Activated naive CD4-positive, alpha-beta T cell (primary cell): ENCODE measurements at places on chromosomes 3 and 15.

GRCh38 chr3:114217266-114217665 lies 20.1 kb downstream of the ZNF80 start:
- DNase-seq = no peak

- DNase-seq = no peak
These were observed 252.6 kb upstream of the MRPL3 start for GRCh38 chr3:131755380-131755779.

DNA sequence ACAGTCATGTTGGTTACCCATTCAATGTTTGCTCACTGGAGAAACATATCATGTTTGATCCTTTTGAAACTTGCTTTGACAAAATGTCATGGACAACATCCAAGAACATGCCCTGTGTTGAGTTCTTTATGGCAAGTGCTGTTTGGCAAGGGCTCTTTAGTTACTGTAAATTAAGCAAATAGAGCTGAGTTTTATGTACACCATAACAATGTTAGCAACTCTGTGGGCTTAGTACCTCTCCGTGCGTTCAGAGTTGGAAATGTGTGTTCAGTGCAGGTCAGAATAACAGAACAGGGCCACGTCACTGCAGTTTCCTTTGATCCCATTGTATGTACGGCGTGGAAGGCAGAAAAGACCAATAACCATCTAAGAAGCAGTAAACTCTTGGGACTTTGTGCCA lies 132.5 kb downstream of the MYRIP start:
- DNase-seq = no peak

DNA sequence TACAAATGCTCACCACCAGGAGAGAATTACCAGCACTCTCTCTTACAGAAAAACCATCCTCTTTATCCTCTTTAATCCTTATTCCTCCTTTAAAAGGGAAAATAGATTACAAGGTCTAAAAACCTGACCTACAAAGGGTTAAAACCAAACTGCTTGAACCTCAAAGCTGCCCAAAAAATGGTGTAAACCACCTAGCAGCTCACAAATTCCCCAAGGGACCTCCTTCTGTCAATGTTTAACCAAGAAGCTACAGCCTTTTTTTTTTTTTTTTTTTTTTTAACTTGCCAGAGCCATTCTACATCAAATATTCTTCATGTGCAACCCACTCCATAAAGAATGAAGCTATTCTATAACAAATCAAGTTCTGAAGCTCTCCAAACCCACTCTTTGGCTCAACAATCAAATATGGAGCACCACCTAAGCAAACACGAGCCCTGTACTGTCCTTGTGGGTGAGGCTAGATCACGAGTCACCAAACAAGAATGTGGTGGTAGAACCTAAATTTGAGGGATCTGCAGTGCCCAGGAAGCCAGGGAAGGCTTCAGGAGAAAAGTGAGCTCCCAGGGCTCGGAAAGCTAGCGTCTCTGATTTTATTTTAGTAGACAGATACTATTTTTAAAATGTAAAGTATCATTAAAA lies 20.1 kb downstream of the OSBPL10 start:
- DNase-seq = no peak

GRCh38 chr3:171881251-171881650 lies 38.1 kb downstream of the TMEM212 start:
- no peak for DNase-seq

DNA sequence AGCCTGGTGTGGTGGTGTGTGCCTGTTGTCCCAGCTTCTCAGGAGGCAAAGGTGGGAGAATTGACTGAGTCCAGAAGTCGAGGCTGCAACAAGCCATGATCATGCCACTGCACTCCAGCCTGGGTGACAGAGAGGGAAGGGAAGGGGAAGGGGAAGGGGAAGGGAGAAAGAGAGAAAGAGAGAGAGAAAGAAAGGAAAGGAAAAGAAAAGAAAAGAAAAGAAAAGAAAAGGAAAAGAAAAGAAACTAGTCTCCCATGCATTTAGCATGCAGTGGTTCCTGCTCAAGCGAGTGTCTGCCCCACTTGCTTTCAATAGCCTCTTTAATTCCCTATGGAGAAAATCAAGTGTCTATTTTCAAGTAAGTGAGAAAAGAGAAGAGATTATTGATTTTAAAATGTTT lies 20.6 kb upstream of the CAPN7 start:
- no peak for DNase-seq

- DNase-seq = no peak
These were observed 84.8 kb upstream of the ARRDC4 start for GRCh38 chr15:97875513-97876280.

DNA sequence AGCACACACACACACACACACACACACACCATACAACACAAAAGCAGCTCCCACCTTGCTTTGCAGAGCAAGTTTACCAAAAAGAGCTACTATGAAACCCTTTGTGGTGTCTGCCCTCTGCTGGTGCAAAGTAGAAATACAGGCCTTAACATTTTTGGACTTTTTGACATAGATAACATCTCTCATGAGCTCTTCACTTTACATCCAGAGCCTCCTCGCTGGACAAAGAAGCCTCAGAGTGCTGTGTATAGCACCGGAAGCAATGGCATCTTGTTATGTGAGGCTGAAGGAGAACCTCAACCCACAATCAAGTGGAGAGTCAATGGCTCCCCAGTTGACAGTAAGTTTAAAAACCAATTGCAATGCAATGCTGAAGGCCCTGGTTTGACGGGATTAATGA lies 157.9 kb downstream of the CHL1 start:
- DNase-seq = no peak

GRCh38 chr15:31328969-31329639 lies 2.5 kb downstream of the KLF13 start:
- DNase-seq = no peak

- DNase-seq = no peak
These were observed 372.6 kb upstream of the ATP11B start for GRCh38 chr3:182420741-182421140.

- DNase-seq = no peak
These were observed 114.1 kb downstream of the CHDH start for GRCh38 chr3:53731934-53732624.

- DNase-seq = no peak
These were observed 82.6 kb upstream of the SMAD3 start for GRCh38 chr15:66982816-66983215.

DNA sequence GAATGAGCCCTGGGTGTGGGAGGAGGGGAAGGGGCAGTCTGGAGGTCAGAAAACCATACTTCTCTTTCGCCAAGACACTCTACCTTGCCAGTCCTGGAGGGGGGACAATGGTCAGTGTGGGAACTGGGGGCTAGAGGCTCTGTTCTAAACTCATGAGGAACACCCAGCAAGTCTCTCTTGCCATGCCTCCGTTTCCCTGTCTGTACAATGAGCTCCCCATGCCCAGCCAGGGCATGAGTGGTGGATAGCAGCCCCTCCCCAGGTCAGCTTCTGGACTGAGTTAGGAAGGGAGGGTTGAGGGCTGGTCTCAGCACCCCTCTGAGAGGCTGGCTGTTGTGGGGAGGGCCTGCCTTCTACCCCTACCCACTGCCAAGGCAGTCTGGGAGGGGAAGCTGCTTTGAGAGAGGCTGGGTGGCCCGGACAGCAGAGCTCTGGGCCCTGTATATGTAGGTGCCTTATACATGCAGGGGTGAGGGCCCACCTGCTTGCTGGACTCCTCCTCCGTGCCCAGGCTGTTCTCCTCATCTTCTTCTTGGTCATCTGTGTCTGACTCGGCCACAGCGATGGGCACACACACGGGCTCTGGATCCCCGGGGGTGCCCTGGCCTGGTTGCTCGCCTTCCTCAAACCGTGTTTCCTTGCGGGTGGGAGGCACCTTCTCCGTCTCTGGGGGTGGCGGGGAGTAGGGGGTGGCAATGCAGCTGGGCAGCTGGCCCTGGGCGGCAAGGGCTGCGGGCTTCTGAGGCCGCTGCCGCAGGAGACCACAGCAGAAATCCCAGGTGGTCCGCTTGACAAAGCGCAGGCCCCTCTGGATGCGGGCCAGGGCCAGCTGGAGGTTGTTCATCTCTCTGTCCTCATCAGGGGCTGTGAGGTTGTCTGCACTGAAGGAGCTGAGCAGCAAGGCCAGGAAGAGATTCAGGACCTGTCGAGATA lies 68.8 kb downstream of the SCN5A start:
- DNase-seq = no peak

DNA sequence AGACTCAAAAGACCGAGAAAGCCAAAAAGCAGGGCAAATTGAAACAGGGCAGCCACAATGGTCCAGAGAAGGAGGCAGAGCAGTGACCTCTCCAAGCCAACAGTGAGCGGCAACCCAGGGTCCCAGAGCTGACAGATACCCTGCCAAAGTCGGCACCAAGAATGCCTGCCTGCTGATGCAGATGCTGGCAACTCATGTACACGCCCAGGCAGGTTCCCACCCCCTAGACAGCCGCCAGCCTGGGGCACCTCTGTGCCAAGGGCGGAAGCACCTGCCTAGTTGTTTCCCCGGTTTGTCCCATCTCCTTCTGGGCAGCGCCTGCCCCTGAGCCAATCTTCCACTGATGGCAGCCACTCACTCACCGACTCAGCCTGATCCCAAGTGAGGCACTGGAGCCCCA lies 22.1 kb downstream of the KLHL25 start:
- DNase-seq = no peak

- no peak for DNase-seq
These were observed 59.5 kb upstream of the STRIT1 start for GRCh38 chr3:155352900-155353490.

DNA sequence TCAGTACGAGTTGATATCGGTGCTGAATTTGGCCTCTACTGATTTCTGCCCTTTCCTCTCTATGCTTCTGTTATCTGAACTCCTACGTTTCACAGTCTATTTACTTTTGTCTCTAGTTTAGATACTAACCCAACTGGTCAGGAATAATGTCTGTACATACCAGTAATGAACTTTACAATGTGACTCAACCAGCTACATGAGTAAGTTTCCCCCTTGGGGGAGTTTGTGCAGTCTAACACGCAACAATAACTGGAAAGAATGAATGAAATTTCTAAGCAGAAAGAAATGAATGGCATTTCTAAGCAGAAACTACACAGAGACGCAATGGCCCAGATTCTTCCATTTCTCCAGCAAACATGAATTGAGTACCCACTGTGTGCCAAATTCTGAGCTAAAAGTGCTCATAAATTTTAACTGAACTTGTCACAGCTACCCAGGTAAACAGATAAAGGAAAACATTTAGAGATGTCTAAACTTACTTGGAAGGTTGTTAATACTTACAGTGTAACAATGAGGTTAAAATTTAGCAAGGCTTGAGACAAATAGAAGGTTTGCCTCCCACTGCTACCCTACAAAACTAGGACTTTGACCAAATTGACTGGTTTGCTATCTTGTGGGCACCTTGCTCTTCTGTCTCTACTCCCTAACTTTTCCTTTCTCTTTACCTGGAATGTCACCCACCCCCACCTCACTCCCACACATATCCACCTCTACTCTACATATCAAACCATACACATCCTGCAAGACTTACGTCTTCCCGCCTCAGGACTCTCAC lies 11.6 kb downstream of the UPK1B start:
- no peak for DNase-seq

DNA sequence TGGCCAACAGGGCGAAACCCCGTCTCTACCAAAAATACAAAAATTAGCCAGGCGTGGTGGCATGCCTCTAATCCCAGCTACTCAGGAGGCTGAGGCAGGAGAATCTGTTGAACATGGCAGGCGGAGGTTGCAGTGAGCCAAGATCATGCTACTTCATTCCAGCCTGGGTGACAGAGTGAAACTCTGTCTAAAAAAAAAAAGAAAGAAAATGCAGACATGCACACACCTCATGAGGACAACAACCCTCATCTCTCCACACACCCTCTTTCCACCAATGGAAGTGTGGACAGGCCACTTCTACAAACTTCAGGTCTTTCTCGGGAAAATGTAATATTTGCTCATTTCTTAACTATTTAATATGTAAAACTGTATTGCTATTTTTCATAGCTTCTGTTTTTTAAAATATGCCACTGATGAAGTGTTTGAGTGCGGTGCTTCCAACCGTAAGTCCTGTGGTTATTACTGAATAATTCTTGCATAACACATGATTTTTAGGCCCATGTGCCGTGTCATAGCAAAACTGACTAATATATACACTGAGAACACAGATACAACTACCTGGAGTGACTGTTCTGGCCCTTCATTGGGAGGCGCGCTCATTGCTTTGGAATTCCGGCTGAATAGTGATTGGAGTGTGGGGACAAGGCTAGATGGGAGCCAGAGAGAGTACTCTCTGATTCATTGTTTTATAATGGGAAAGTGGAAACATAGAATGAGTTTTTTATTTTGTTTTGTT lies 23.1 kb downstream of the LRRC31 start:
- no peak for DNase-seq

DNA sequence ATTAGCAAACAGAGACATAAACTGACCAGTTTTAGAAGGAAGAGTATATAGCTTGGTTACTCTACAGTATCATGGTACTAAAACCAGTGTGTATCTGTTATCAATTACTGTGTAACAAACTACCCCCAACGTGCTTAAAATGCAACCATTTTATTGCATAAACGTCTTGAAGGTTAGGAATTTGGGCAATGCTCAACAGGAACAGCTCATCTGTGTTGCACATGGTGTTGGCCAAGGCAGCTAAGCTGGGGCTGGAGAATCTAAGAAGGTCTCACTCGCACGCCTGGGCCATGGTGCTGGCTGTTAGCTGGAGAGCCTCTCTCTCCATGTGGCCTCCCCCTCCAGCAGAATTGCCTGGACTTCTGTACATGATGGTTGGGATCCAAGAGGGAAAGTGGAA lies 81.2 kb upstream of the THBS1 start:
- DNase-seq = no peak

DNA sequence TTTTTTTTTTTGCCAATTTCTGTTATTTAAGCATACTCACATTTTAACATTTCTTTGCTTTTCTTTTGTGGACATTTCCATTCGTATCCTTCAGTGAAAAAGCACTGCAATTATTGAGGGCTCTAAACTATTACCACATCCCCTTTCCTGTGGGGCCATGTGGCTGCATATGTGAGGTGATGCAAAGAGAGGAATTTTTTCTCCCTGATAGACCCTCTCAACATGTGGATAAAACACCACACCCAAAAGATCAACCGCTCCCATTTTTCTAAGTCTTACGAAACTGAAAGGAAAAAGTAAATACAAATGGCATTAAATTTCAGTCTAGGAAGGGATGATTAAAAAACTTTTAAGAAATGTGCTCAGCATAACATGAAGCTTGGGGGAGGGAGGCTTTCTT lies 68.8 kb downstream of the DNAJC13 start:
- DNase-seq = no peak

DNA sequence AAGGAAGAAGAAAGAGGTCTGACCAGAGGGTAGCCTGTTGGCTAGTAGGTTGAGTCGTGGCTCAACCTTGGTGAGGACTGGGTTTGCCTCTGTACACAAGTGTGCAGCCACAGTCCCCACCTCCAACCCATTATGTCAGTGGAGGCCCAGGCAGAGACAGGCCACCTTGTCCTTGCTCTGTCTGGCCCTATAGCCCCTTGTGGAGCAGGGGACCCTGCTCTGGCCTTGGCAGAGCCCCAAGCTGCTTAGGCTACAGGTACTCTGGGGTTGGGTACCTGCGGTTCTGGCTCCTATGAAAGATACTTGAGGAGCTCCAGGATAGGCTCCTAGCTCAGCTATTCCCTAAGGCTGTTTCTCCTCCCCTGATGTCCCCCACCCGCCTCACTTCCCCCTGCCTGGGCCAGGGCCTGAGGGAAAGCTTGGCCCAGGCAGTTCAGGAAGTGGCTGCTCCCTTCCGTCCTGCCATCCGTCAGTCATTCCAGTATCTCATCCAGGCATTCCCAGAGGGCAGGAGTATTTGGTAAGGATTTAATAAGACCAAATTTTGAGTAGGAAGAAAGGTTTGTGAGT lies 44.0 kb downstream of the FGD5 start:
- DNase-seq = no peak

GRCh38 chr3:20185331-20185678 lies 701 bp downstream of the SGO1 start:
- DNase-seq = no peak

GRCh38 chr3:54331341-54331740 lies 209.0 kb downstream of the CACNA2D3 start:
- DNase-seq = no peak
